ENCODE measurements at places on chromosomes 6 and 20.

GRCh38 chr6:51396583-51396982 is 577.9 kb downstream of the TFAP2B start:
- DNase-seq = no peak

GRCh38 chr6:163370464-163371117 is 43.9 kb upstream of the QKI start:
- DNase-seq = no peak

GRCh38 chr6:9921366-9921765 is 493.5 kb downstream of the TFAP2A start:
- no peak for DNase-seq

GRCh38 chr20:56941101-56941686 is 312.1 kb downstream of the TFAP2C start:
- DNase-seq = no peak

GRCh38 chr6:158819977-158820622 is 932 bp upstream of the EZR start:
- DNase-seq = no peak

DNA sequence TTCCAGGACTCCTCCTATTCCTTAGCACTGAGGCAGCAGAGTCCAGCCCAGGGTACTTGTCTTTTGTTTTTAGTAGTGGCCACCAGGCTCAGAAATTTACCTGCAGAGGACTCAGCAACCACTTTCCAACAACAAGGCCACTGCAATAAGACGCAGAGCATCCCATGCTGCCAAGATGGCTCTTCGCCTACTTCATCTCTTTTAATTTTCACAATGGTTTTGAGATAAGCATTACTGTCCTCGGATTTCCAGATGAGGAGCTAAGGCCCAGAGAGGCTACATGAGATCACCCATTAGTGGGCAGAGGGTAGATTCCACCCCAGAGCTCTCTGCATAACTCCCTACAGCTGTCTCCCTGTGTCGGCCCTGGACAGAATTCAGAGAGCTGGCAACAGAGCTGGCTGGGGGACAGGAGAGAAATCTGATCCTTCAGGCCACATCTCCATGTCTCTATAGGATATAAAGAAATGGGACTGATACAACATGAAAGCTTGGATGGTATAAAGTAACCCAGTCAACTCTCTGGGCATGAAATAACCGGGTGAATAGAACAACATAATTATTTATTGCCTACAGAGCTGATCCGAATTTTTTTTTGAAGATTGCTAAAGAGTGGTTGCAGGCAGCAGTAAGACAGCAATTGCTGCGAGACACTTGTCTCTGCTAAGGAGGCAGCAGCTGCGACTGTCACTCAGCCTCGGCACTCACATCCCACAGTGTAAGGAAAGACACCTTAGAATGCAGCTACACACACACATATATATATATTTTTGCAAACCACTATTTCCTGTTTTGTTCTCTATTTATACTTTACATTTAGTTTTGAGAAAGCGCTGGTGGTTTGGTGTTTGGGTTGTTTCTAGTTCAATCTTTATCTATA is 37.2 kb downstream of the SCML4 start:
- DNase-seq = peak; percentile 66

DNA sequence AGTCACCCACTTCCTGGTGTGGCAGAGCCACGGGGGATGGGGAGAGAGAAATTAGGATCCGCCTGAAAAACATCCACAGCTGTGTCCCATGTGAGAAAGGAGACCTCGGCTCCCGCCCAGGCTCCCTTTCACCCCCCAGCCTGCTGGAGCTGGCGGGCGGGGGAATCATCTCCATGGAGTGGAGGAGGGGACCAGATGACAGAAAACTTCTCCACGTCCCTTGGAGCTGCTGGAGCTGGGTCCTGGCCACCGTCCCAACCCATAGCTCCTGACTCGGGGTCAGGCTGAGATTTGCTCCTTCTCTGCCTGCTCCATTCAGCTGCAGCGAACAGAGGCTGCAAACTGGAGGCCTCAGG is 113.8 kb downstream of the CEBPB start:
- DNase-seq = no peak

DNA sequence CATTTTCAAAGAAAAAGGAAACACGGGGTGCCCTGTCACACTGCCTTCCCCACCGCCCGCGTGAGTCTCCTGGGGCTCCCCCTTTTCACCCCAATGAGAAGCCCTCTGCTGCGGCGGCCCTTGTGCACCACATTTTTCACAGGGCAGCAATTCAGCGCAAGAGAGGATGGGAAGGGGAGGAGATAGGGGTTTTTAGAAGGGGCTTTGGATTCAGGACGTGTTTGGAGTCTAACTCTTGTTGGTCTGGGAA is 726 bp upstream of the ARFGEF3 start:
- no peak for DNase-seq

DNA sequence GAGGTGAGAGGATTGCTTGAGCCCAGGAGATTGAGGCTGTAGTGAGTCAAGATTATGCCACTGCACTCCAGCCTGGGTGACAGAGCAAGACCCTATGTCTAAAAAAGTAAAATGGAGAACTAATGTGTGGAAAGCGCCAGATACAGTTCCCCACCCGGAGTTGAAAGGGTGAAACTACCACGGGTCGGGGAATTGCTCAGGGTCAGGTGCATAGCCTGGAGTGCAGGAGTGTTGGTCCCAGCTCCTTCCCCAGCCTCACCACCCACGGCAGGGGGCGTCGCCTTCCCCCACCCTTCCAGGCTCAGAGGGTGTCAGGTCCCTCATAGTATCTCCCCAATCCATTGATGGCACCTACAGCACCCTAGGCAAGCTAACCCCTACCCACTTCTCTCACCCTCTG is 26.1 kb downstream of the C20orf203 start:
- DNase-seq = no peak

DNA sequence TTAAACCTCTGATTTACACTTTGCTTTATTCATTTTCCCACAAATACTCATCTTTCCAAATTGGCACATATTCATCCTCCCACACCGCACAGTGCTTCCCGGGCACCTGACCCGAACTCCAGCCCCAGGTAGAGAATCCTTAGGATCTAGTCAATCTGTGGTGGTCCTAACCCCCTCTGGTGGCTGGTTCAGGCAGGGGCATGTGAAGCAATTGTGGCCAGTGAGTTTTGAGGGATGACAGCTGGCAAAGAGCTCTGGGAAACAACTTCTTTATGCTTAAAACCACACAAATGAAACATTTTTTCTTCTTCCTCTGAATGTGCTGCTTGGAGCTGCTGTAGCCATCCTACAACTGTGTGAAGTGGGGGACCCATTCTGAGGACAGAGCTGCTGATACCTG is 54.7 kb downstream of the ELOVL5 start:
- DNase-seq = no peak

- peak; percentile 85 for DNase-seq
Observed at GRCh38 chr6:31497531-31498476, at the start of gene MICB. Gene MICB (plus strand): TSS chr6:31498145. CDS start chr6:31498194, 49 bp downstream.

DNA sequence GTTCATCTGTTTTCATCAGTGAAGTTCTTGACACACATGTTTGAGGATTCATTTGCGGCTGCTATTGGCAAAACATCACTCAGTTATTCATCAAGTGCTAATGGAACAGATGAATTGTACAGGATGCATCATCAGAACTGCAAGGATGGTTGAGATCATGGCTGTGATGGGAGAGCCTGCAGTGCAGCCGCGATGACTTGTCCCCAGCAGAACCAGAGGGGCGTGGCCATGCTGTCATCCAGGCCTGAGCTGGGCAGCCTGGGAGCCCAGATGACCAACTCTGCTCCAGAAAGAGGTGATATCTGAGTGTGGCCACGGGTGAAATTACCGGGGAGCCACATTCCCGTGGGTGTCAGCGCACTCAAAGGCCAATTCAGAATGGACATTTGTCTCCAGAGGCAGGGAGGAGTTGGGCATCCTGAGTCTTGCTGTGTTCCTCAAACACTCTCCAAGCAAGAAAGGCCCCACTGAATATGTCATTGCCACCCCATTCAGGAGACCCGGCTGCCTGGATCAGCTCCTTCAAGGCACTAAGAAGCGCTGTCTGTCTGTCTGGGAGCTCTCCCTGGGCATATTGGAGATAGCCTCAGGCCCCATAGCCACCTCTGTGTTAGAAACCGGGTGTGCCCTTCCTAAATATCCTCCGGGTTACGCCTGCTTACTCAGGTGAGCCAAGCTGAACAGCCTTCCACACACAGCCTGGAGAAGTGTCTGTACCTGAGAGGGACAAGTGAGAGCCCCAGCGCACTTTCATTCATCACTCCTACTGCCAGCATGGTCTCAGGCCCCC is 66.7 kb downstream of the SYNDIG1 start:
- no peak for DNase-seq

GRCh38 chr6:136685540-136686108 is 106.7 kb downstream of the MAP3K5 start:
- no peak for DNase-seq

DNA sequence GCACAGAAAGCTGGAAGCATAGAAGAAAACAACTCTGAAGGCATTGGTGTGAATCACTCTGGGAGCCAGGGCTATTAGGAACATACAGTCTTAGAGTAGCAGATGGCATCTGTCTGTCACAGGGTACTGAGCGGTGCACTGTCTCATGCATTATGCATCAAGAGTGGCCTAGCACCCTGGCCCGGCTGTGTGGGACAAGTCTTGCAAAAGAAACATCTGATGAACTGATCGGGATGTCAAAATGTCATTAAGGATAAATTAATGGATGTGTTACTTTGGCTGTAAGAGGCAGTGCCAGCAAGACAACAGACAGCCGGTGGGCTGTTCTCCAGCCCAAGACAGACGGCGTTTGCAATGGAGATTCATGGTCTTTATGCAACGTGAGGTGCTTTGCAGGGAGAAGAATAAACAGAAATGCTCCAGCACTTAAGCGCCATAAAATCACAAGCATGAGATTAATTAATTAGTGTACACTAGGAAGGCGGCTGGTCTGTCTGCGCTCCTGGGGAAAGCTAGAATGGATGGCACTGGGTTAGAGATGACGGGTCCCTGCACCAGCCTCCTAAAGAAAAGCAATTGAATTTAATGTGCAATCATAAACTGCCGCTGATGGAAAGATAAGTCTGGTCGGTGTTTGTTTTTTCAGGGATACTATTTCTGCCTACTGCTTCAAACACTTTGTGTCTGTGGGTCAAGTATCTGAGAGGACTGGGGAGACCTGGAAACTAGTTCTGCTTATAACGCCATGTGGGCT is 600.6 kb upstream of the CHD6 start:
- no peak for DNase-seq

GRCh38 chr6:130858498-130859160 is 31.4 kb downstream of the SMLR1 start:
- no peak for DNase-seq

- no peak for DNase-seq
Observed at GRCh38 chr6:22023937-22024336, 272.9 kb downstream of the PRL start.

- no peak for DNase-seq
Observed at GRCh38 chr6:119334535-119335264, 14.9 kb downstream of the MAN1A1 start.

DNA sequence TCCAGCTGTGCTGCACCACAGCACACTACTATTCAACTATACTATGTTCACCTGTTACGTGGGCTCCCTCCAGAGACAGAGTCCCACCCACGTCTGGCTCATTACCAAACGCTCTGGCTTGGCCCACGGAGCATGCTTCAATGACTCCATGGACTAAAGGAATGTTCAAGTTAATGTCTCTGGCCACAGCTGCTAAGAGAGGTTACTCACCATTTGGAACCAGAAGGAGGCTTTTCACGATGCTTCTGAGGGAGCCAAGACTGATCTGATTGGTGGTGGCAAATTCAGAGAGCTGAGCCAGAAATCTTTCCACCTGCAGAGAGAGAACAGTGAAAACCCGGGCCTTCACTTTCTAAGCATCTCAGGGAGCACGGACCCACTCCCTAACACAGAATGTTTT is 15.6 kb downstream of the COMMD7 start:
- DNase-seq = no peak

- DNase-seq = no peak
Observed at GRCh38 chr6:125637207-125637606, 112.2 kb upstream of the HEY2 start.

- DNase-seq = peak; percentile 71
Observed at GRCh38 chr6:53290537-53291510, 57.9 kb downstream of the ELOVL5 start.

GRCh38 chr6:150891888-150892485 is 26.5 kb downstream of the MTHFD1L start:
- peak; percentile 61 for DNase-seq

- peak; percentile 50 for DNase-seq
Observed at GRCh38 chr6:159017757-159018559, 18.0 kb upstream of the RSPH3 start.

DNA sequence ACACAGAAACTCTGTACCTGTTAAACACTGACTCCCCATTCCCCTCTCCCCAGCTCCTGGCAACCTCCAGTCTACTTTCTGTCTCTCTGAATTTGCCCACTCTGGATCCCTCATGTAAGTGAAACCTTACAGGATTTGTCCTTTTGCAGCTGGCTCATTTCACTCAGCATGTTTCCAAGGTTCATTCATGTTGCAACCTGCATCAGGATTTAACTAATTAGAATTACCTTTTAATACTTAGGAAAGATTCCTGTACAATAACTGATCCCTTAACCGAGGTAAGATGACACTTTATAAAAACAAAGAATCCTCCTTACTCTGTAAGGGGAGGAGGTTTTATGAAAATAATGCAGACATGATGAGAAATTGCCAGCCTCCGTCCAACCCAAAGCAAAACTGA is 113.1 kb upstream of the MTHFD1L start:
- no peak for DNase-seq

DNA sequence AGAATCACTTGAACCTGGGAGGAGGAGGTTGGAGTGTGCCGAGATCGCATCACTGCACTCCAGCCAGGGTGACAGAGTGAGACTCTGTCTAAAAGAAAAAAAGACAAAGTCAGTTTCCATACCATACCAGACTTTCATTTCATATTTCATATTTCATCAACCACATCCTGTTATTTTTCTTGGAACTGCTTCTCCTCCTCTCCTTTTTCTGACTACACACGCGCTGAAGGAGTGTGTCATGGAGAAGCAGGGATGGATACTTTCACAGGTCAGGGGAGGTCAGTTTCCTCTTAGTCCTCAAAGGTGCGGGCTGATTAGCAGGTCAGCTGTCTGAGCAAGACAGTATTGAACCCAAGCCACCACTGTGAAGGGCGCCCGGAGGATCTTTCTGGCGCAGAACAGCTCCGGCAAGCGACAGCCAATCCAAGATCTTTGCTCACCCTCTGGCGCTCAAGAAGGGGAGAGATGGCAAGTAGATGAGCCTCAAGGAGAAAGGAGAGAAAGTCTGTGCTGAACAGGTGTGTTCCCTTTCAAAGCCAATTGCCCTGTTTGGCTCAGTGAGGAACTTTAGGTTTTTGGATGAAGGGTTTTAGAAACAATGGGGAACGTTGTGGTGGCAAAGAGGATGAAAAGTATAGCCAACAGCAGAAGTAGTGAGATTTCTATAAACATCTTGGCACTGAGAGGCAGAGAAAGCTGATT is 18.9 kb upstream of the SYNJ2 start:
- DNase-seq = no peak

DNA sequence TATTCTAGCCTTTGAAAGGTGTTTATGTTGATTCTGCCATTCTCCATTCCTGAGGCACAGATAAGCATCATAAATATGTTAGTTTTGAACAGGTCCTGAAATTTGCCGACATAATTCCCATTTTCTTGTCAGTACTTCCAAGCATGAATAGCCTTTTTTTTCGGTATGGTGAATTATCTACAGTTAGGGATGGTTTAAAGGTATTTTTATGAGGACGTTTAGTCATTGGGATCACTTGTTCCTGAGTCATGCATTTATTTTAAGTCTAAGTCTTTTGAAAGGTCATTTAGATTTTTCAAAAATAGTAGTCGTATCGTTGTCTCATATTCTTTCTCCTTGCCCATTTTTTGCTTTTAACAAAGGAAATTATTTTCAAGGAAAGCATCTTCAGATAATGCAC is 98.7 kb downstream of the PHACTR3 start:
- no peak for DNase-seq
